ENCODE measurements at places on chromosomes 3 and 15. TPM values are rescaled to one million over a fixed set of nuclear protein-coding genes. Genes with fewer than 3 reads are reported as not detected.
A peak's percentile ranks its signal among the peaks of the same experiment; 100 is the strongest.

- H3K4me3 ChIP-seq: peak overlapping the region; percentile 63
- peaks cover 52% of the 10 kb centered on the region for H3K4me1 ChIP-seq
- H3K27me3 ChIP-seq: no peaks in the 10 kb centered on the region
- H3K27ac ChIP-seq: peak overlapping the region; percentile 44
- peaks cover 56% of the 10 kb centered on the region for H3K36me3 ChIP-seq
- DNase-seq: peak; percentile 99
Observed at GRCh38 chr3:184320104-184320445, 5.7 kb downstream of the EIF4G1 start.

DNA sequence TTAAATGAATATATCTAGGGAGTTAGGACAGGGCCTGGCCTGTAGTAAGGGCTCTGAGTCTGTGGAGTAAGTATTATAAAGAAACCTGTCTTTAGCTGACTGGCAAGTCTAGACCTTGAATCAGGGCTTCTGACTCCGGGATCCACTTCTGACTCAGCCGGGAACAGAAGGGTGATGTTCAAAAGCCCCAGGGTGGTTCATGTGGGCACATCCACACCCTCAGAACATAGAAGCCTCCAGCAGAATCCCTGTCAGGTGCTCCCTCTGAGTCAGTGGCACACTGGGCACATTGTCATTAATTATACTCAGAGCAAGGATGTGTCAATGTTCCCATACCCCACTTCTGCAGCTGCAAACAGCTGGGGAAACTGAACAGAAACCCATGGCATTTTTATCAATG lies 26.7 kb upstream of the SNRK start:
- no peaks in the 10 kb centered on the region for H3K4me1 ChIP-seq
- H3K4me3 ChIP-seq: no peak overlapping the region
- no peak overlapping the region for H3K27ac ChIP-seq
- H3K27me3 ChIP-seq: no peaks in the 10 kb centered on the region

Gene ISL2
- 2.8 TPM for total RNA-seq

Gene CEP63
- total RNA-seq: 21.0 TPM

DNA sequence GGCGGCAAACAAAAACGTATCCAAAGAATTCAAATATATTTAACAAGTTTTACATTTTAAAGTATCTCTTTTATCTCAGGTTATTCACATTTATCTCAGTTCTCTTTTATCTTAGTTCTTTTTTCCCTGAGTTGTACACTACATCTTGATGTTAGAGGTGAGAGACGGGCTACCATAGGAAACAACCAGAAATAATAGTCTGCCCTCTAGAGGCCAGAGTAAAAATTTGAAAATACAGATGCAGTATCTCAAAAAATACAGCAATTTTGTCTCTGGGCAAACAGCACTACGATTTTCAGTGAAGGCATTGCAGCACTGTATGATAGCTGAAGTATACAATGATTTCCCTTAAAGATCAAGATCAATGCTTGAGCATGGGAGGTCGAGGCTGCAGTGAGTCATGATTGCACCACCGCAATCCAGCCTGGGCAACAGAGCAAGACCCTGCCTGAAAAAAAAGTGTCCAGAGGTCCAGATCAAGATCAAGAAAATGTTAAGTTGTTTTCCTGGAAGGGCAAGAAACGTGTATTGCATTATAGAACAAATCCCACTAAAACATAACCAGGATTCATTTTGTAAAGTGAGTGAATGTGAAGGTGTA lies 82.6 kb upstream of the ATP11B start:
- no peaks in the 10 kb centered on the region for H3K4me1 ChIP-seq
- H3K4me3 ChIP-seq: no peak overlapping the region
- H3K36me3 ChIP-seq: no peaks in the 10 kb centered on the region
- no peak overlapping the region for H3K27ac ChIP-seq
- H3K27me3 ChIP-seq: peaks cover 10% of the 10 kb centered on the region

DNA sequence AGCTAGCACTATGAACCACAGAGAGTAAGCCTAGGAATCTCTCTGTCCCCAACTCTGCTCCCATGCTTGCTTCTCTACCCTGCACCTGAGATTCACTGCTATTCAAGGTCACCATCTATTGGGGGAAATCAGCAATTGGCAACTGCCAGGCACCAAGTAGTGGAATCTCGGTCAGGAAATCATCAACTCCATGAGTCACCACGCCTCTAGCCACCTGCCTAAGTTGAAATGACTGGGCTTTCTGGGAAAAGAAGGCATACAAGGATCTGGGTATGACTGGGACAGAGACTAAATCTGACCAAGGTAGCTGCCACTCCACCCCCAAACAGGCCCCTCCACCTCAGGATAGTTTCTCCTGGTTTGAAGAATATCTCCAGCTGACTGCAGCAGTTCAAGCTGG lies 464.1 kb upstream of the CBLB start:
- H3K4me1 ChIP-seq: peaks cover 12% of the 10 kb centered on the region
- no peaks in the 10 kb centered on the region for H3K27me3 ChIP-seq
- DNase-seq: no peak
- no peak overlapping the region for H3K4me3 ChIP-seq
- no peak overlapping the region for H3K27ac ChIP-seq

- H3K36me3 ChIP-seq: no peaks in the 10 kb centered on the region
- no peak overlapping the region for H3K4me3 ChIP-seq
- H3K27ac ChIP-seq: no peak overlapping the region
- no peaks in the 10 kb centered on the region for H3K4me1 ChIP-seq
- no peaks in the 10 kb centered on the region for H3K27me3 ChIP-seq
Observed at GRCh38 chr3:114011059-114011797, 45.1 kb downstream of the CCDC191 start.

- no peaks in the 10 kb centered on the region for H3K36me3 ChIP-seq
- H3K4me1 ChIP-seq: no peaks in the 10 kb centered on the region
- 0 out of 2 replicates have a peak, but pooled peaks cover 9% of the 10 kb centered on the region for H3K27me3 ChIP-seq
Observed at GRCh38 chr3:30895329-30895728, 868 bp upstream of the GADL1 start.

GRCh38 chr3:166531730-166532129 lies 694.5 kb upstream of the BCHE start:
- no peaks in the 10 kb centered on the region for H3K27me3 ChIP-seq
- H3K36me3 ChIP-seq: no peaks in the 10 kb centered on the region
- DNase-seq: no peak
- no peaks in the 10 kb centered on the region for H3K4me1 ChIP-seq

DNA sequence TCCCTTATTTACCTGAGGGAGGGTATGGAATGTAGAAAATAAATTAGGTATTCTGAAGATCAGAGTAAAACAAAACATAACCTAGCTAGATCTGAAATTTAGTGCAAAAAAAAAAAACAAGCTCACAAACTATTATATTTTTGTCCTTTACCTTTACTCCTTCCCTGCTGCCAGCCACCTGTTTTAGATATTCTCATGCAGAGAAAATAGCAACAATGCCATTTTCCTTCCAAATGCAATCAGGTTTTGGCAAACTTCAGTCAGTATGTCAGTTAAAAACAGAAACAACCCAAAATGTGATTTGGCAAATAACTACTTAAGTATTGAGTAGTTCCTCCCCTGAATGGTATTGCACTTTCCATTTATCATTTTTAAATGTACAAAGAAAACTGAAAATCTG lies 35.8 kb downstream of the PEAK1 start:
- H3K4me3 ChIP-seq: no peak overlapping the region
- H3K27me3 ChIP-seq: no peaks in the 10 kb centered on the region
- no peak overlapping the region for H3K27ac ChIP-seq
- H3K36me3 ChIP-seq: no peaks in the 10 kb centered on the region
- peaks cover 23% of the 10 kb centered on the region for H3K4me1 ChIP-seq
- DNase-seq: no peak

- no peak overlapping the region for H3K27ac ChIP-seq
- H3K4me3 ChIP-seq: no peak overlapping the region
- no peaks in the 10 kb centered on the region for H3K4me1 ChIP-seq
- DNase-seq: peak; percentile 56
- H3K27me3 ChIP-seq: no peaks in the 10 kb centered on the region
- H3K36me3 ChIP-seq: no peaks in the 10 kb centered on the region
Observed at GRCh38 chr15:63826528-63826927, 7.2 kb downstream of the HERC1 start.

DNA sequence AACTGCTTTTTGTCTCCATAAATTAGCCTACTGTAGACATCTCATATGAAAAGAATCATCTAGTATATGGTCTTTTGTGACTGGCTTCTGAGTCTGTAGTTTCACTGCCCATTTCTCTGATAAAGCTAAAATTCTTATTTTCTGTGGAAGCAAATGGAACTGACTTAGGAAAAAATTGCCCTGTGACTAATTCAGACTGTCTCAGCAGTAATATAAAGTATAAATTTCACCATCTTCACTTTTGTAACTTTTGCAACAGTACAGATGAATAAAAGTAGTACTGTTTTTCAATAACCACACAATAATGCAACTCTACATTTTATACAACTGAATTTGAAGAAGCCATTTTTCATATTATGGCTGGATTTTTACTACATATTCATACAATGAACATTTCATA lies 104.1 kb downstream of the TBC1D5 start:
- H3K4me3 ChIP-seq: no peak overlapping the region
- no peaks in the 10 kb centered on the region for H3K36me3 ChIP-seq
- H3K27me3 ChIP-seq: no peaks in the 10 kb centered on the region

DNA sequence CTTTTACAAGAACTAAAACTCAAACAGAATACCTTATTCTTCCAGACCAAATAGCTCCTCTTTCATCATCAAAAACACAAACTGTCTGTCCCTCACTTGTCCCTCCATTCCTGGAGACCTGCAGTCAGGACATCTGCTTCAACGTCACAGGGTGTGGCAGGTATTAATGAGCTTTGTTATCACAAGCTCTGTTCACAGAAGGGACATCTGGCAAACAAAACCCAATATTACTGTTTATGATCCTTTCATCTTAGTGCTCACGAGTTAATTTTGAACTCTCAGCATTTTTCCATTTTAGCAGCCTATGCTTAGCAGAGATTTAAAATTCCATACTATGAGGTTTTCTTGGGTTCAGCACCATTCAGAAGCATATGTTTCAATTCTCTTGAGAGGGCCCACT lies 32.9 kb downstream of the AP3S2 start:
- H3K4me3 ChIP-seq: no peak overlapping the region
- no peak for DNase-seq
- no peaks in the 10 kb centered on the region for H3K27me3 ChIP-seq
- 0 out of 2 replicates have a peak, but pooled peaks cover 5% of the 10 kb centered on the region for H3K4me1 ChIP-seq

Gene ACAD11
- total RNA-seq: 17.5 TPM

DNA sequence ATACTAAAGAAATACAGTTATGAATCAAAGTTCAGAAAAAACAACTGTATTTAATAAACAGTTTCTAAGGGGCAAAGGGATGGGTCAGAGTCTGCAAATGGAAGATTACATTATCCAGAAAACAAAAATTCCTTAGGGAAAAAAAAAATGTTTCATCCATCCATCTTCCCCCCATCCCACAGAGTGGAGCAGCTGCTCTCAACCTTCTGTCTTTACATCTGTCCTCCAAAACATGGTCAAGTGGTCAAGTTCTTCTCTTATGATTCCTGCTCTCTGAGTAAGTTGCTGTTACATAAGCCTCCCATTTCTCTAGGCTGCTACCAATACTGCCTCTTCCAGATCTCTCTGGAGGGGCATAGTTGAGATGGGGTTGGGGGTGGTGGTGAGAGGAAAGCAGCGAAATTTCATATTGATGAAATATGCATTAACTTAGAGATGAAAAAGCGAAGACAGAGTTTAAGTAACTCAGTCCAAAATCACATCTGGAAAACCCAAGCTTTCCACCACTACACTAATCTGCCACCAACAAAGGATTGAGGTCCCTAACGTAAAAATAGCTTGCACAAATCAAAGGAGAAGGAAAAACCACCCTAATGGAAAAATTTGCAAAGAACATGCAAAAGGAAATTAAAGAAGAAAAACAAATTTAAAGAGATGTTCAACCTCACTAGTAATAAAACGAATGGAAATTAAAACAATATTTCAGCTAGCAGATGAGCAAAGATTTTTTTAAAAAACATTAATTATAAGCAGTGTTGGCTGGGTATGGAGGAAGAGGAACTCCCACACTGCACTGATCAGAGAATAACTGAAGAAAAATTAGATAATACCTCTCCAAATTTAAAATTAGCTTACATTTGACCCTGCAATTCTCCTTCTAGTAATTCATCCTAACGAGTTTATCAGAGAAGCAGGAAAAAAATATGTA lies 109.5 kb downstream of the ST8SIA2 start:
- no peaks in the 10 kb centered on the region for H3K4me1 ChIP-seq
- no peak overlapping the region for H3K4me3 ChIP-seq
- no peaks in the 10 kb centered on the region for H3K27me3 ChIP-seq
- H3K27ac ChIP-seq: no peak overlapping the region
- no peak for DNase-seq

DNA sequence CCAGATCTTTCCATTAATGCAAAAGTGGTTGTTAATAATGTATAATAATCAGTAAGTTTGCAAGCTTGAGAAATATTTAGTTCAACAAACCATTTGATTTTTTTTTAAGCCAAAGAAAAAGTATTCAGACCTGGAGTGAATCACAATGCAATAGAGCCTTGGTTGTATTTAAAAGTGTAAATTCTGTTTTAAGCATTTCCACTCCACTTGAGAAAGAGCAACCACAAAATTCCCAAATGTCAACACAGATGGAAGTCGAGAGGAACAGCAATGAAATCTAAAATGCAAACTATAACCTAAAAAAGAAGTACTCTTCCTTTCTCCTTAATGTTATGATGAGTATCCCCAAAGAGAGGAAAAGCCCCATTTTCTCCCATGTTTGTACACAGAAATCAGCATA lies 20.2 kb downstream of the GBE1 start:
- peak; percentile 42 for DNase-seq
- H3K27me3 ChIP-seq: no peaks in the 10 kb centered on the region
- peak overlapping the region; percentile 97 for H3K27ac ChIP-seq
- peak overlapping the region; percentile 24 for H3K4me3 ChIP-seq
- peaks cover 57% of the 10 kb centered on the region for H3K4me1 ChIP-seq
- peaks cover 4% of the 10 kb centered on the region for H3K36me3 ChIP-seq

GRCh38 chr3:157408499-157409149 lies 28.0 kb upstream of the PTX3 start:
- DNase-seq: no peak
- no peaks in the 10 kb centered on the region for H3K27me3 ChIP-seq
- H3K4me1 ChIP-seq: peaks cover 6% of the 10 kb centered on the region
- no peak overlapping the region for H3K4me3 ChIP-seq
- no peak overlapping the region for H3K27ac ChIP-seq
- H3K36me3 ChIP-seq: peaks cover 3% of the 10 kb centered on the region

Gene NDUFB4
- total RNA-seq: 32.9 TPM

Gene ROPN1
- total RNA-seq: not detected

Gene HMG20A
- 17.8 TPM for total RNA-seq

- no peak overlapping the region for H3K4me3 ChIP-seq
- H3K27ac ChIP-seq: no peak overlapping the region
- no peaks in the 10 kb centered on the region for H3K36me3 ChIP-seq
- peaks cover 1% of the 10 kb centered on the region for H3K4me1 ChIP-seq
- DNase-seq: no peak
- H3K27me3 ChIP-seq: no peaks in the 10 kb centered on the region
Observed at GRCh38 chr3:4837374-4837930, 141.8 kb upstream of the BHLHE40 start.

Gene PIERCE2
- 0.54 TPM for total RNA-seq

DNA sequence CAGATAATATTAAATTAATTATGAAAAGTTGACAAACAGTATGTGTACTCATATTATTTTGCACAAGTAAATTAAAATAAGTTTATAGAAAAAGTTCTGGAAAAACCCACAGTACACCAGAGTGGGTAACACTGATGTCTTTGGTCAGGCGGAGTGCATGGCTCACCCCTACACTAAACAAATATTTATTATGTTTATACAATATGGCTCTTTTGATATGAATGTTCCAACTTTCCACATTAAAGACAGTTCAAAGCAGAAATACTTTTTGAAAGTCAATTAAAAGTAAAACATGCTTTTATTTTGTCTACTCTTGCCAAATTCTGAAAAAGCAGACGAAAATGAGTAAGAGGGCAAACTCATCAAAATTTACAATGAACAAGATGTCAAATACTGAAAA lies 56.2 kb upstream of the DCBLD2 start:
- no peak overlapping the region for H3K4me3 ChIP-seq
- no peak for DNase-seq
- H3K27ac ChIP-seq: no peak overlapping the region
- H3K27me3 ChIP-seq: no peaks in the 10 kb centered on the region
- H3K36me3 ChIP-seq: no peaks in the 10 kb centered on the region

Measured in GM23248 (cell line).